ENCODE measurements at places on chromosomes 3 and 15. TPM values are rescaled to one million over a fixed set of nuclear protein-coding genes. Genes with fewer than 3 reads are reported as not detected.

Gene TRH
- total RNA-seq = not detected

Gene SNRK
- 4.4 TPM for total RNA-seq

Gene GP5
- not detected for total RNA-seq

Gene ANKUB1
- total RNA-seq = not detected

Gene ZNF80
- not detected for total RNA-seq

Gene SCAPER
- total RNA-seq = 3.6 TPM

Gene GRAMD2A
- not detected for total RNA-seq

Gene SLC12A1
- total RNA-seq = not detected

Gene ITGA11
- total RNA-seq = 4.5 TPM

Gene GOLGA6L9
- 3.0 TPM for total RNA-seq

Gene ZPLD1
- total RNA-seq = 0.05 TPM

Gene TNFAIP8L3
- total RNA-seq = 16.4 TPM

Gene NR1I2
- total RNA-seq = not detected

Measured in A549 treated with ZK216348 at 1 μM for 4 hours (cell line).